HS-27A (cell line): ENCODE measurements at places on chromosomes 7 and 10.
A peak's percentile ranks its signal among the peaks of the same experiment; 100 is the strongest.

- no peak for DNase-seq
Observed at GRCh38 chr10:68795886-68796532, 31.3 kb upstream of the STOX1 start.

GRCh38 chr7:157806711-157807110 is 469.9 kb downstream of the DNAJB6 start:
- no peak for DNase-seq

DNA sequence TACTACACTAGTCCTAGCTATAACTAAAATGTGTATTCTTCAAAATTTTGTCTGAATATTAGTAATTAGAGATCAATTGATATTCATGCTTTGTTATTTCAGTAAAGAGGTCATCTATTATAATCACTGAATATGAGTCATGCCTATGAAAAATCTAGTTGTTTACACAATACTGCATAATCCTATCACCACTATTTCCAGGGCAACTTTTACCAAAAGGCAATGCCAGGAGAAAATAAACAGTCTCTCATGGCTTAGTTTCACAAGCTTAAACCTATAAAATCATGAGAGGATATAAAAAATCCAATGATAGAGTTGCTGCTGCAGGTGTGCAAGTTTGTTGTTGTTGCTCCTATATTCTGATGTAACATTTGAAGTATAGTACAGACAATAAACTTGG is 149.9 kb upstream of the COL1A2 start:
- DNase-seq = no peak

DNA sequence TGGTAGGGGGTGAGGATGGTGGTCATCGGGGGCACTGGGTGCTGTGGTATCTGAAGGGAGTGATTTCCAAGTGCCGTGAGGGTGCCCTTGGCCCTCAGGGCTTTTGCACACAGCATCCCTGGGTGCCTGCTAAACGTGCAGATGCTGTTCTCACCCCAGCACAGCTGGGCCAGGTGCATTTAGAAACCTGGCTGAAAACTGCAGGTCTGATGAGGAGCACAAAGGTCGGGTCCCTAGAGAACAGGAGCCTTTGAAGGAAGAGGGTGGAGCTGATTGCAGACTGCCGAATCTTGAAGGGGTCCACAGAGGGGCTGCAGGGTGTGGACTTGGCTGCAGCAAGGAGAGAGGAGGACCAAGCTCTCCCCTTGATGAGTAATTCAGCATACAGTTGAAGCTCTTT is 32.0 kb downstream of the ZMIZ1 start:
- no peak for DNase-seq

- DNase-seq = peak; percentile 36
Observed at GRCh38 chr10:13526948-13527863, 1.6 kb downstream of the BEND7 start.

DNA sequence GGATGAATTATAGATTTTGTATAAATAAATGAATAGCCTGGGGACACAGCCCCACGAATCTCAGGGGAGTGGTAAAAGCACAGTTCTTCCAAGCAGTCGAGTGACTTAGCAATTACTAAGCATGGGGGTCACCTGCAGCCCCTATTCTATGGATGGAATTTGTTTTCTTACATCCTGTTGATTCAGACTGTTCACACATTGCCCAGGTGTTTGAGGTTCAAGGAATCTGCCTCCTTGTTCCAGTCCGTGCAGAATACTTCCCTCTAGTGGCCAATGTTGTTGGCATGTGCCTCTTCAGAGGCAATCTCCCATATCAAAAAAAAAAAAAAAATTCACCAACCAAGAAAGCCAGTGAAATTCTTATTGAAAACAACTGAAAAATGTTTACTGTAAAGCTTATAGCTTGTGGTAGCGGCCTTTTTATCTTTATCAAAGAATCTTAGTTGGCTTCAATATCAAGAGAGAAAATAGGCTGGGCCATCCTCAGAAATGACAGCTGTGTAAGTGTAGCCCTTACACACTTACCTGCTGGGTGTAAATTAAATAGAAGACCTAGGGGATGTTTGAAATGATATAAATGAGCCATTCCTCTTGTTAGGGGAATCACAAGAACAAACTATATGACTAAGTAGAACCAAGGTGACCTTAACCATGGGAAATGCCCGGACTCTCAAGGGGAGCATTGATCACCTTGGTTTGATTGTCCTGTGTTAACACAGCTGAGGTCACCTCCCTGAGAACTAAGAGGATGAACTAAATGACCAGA is 7.8 kb downstream of the LIPM start:
- DNase-seq = no peak

GRCh38 chr10:119132521-119133345 is 28.8 kb downstream of the DENND10 start:
- DNase-seq = no peak

DNA sequence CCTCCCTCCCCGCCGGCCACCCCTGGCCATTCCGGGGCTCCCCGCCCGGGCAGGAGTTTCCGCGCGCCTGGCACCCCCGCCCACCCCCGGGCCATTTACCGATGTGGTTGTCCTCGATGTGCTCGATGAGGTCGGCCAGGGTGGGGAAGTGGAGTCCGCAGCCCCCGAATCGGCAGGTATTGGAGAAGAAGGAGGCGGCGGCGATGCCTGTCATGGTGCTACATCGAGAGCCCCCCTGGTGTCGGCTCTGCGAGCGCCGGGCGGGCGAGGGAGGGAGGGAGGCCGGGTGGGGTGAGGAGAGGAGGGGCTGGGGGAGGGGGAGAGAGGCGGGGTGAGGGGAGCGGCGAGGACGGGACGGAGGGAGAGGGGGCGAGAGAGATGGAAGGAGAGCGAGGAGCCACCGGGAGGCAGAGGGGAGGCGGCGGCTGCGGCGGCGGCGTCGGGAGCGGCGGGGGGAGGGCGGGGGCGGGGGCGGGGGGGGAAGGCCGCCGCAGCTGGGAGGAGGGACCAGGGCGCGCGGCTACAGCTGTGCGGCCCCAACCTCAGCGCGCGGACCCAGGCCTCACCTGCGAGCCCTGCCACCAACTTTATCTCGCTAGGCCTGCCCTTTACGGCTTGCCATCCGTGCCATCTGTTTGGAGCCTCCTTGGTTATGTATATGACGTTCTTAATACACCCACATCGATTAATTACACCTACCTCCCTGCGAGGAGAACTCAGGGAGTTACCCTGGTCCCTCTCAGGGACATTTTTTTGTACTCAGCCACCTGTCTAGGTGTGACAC is at the start of gene JAZF1:
Gene JAZF1 (minus strand): TSS at position 432 of the 784 bp plus-strand sequence.
- DNase-seq = no peak

DNA sequence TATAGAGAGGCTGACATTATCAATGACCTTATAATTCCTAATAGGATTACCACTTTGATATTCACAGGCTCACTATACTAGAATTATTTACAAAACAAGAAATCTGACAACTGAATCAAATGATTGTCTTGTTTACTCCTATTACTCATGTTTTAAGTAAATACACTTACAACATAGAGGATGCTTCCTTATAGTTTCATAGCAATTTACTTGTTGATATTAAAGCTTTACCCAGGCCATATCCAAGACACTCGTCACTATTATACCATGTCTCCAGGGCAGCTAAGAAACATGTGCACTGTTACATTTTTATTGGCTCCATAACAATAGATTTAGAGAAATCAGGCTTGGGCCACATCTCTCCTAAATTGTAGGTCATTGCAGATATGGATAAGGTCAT is 276.9 kb downstream of the HGF start:
- no peak for DNase-seq

DNA sequence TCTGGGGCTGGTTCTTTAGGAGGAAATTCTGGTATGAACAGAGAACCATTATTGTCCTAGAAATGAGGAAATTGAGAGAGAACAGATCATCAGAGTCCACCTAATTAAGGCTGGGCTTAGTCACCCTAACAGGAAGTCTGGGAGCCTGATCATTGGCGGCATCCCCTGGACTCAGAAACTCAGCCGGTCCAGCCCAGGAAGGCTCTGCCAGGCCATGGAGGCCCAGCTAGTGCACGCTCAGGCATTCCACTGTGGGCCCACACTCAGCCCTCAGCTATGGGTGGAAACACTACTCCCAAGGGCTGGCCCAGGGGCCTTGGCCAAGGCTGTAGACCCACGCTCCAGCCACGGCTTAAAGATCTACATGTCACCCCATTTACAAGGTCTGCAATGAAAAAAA is 109.2 kb downstream of the PTPN20 start:
- no peak for DNase-seq

DNA sequence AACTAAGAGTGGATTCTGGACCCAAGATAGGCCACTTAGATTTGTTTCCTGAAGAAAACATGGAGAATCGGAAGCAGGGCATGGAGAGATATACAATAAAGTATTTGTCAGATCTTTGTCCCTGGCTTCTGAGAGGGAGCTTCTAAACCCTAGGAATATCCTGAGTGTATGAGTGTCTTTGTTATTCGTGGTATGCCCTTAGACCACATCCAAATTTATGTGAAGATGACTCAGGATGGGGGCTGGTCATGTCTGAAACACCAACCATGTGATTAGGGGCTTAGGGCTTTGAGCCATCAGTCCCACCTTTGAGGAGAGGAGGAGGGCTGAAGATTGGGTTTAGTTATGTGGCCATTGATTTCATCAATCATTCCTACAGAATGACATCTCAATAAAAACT is 69.7 kb upstream of the PLPP4 start:
- no peak for DNase-seq

- no peak for DNase-seq
Observed at GRCh38 chr7:129635300-129636029, 23.9 kb downstream of the NRF1 start.

GRCh38 chr7:91264924-91265681 is 870 bp downstream of the FZD1 start:
- DNase-seq = no peak

GRCh38 chr10:104273286-104273685 is 4.3 kb downstream of the GSTO2 start:
- no peak for DNase-seq

DNA sequence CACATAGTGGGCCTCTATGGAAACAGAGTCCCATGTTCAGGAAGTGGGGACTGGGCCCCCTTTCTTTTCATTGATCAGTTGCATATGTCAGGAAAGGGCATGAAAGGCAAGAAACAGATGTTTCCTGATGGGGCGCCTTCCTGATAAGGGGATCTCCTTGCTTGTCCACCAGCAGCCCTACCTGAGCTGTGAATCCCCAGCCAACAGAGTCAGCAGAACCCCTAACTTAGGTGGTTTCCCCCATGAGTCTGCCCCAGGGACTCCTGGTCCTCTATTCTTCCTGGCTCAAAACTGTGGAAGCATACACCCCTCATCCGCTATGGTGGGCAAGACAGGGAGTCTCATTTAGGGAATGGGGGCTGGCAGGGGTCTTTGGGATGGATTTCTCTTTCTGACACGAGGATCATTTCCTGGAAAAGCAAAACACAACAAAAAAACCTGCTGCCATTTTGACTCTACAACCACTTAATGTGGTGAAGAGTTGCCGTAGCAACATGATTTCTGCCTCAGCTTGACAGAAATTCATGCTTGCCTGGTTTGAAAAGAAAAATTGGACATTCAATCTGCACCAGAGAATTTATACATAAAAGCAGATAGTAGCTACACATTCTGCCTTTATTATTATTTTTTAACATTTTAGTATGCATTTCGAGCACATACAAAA is 119.8 kb downstream of the SPAG6 start:
- DNase-seq = no peak

- no peak for DNase-seq
Observed at GRCh38 chr7:147650991-147651390, 939.6 kb upstream of the C7orf33 start.

- DNase-seq = no peak
Observed at GRCh38 chr10:15897287-15897686, 37.0 kb upstream of the MINDY3 start.

- no peak for DNase-seq
Observed at GRCh38 chr7:19247017-19247416, 101.8 kb upstream of the FERD3L start.

- no peak for DNase-seq
Observed at GRCh38 chr7:7843240-7843639, 124.8 kb upstream of the RPA3 start.

- DNase-seq = no peak
Observed at GRCh38 chr7:31995134-31995533, 75.1 kb downstream of the PDE1C start.
